ENCODE measurements at places on chromosomes 1 and 21.

GRCh38 chr1:116123837-116124533 lies 12.8 kb downstream of the MAB21L3 start:
- DNase-seq: no peak

- DNase-seq: no peak
These were observed 31.0 kb upstream of the ZBTB18 start for GRCh38 chr1:244019982-244020485.

DNA sequence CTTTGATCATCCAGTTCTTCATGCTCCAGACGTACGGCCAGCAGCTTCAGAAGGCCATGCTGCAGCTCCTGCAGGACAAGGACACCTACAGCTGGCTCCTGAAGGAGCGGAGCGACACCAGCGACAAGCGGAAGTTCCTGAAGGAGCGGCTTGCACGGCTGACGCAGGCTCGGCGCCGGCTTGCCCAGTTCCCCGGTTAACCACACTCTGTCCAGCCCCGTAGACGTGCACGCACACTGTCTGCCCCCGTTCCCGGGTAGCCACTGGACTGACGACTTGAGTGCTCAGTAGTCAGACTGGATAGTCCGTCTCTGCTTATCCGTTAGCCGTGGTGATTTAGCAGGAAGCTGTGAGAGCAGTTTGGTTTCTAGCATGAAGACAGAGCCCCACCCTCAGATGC lies 32.5 kb downstream of the MX1 start:
- no peak for DNase-seq

DNA sequence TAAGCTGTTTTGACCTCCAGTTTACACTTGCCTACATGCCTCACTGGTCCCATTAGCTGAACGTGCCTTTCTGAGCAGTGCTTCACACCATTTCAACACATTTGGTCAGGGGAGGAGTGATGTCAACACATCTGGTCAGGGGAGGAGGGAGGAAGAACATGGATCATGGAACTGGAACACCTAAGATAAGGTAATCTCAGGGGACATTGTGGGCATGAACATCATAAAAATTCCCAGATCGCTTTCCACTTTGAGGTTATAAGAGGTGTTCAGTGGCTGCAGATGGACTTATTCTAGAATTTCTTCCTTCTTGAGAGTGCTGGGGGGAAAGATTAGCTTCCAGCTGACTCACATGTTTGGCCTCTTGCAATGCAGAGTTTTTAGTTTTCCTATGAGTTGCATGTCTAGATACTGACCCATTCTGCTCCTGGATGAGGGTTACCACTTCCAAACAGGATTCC lies 2.0 kb downstream of the QSOX1 start:
- no peak for DNase-seq

DNA sequence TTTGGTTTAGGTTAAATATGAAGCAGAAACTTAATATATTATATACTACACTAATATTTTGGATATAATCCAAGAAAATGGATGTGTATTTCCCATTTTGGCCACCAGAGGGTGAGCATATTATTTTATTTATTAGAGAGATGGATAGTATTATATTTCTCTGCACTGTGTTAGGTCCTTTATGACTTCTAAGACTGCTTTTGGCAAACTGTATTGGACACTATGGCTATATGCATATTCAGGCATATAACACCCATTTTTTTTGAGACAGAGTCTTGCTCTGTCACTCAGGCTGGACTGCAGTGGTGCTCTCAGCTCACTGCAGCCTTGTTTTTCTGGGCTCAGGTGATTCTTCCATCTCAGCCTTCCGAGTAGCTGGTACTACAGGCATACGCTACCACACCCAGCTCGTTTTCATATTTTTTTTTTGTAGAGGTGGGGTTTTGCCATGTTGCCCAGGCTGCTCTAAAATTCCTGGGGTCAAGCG lies 17.8 kb upstream of the PGM1 start:
- no peak for DNase-seq

GRCh38 chr1:176177764-176178163 lies 29.3 kb downstream of the COP1 start:
- no peak for DNase-seq

DNA sequence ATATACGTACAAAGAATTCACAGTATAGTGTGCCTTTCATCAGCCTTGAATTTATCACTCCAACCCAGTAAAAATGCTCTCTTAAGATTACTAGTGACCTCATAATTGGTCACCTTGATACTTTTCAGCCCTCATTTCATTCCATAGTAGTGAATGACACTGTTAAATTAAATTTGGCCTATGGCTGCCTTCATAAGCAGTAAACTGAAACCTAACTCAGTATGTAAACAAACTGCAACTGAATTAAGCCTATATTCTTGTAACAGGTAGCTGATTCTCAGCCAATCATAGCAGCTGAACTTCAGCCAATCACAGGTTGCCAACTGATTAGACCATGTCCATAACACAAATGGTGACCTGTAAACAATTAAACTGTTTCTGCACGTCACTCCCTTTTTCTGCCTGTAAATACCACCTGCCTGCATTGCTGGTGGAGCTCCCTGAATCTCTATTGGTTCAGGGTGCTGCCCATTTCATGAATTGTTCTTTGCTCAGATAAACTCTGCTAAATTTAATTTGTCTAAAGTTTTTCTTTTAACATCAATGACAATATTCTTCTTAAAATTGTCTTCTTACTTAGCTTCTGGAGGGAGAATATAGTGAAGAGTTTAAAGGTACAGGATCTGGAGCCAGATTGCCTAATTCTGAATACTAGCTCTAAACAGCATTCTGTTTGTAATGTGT lies 24.0 kb upstream of the CAMSAP2 start:
- no peak for DNase-seq

DNA sequence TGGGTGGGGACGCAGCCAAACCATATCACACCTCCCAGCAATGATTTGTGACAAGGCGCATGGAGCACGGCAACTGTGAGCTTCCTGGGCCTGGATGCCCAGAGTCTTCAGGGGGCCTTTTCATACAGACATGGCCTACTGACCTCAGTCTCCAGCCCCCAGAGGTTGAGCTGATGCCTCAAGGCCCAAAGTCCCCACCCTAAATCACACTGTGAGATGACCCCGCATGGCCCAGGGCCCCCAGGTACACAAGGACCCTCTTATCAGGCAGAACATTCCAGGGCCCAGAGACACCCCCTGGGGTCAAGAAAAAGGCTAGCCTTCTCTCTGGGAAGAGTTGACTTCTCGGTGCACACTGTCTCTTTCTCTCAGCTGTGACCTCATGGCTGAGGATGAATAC lies 179.7 kb upstream of the C1orf174 start:
- DNase-seq: no peak

DNA sequence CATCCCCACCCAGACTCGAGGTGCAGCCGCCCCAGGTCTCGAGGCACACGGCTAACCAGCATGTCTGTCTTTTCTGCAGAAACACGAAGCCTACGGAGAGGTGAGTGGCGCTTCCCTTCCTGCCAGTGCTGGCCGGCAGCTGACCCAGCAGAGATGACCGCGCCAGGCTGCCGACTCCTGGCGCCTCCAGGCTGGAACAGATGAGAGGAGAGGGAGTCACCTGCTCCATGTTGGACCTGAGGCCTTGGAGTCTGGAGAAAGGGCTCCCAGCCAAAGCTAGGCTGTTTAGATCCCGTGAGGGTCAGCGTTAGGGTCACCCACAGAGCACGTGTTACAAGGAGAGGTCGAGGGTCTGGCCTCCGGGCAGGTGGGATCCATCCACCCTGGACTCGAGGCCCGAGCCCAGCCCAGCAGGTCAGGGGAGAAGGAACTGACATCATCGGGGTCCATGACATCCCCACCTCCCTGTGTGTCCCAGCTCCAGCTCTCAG lies 14.9 kb downstream of the COL6A2 start:
- DNase-seq: peak; percentile 32

- no peak for DNase-seq
These were observed 116.7 kb downstream of the DMRTB1 start for GRCh38 chr1:53575955-53576320.

GRCh38 chr1:169904834-169905233 lies 11.1 kb upstream of the SCYL3 start:
- DNase-seq: no peak

DNA sequence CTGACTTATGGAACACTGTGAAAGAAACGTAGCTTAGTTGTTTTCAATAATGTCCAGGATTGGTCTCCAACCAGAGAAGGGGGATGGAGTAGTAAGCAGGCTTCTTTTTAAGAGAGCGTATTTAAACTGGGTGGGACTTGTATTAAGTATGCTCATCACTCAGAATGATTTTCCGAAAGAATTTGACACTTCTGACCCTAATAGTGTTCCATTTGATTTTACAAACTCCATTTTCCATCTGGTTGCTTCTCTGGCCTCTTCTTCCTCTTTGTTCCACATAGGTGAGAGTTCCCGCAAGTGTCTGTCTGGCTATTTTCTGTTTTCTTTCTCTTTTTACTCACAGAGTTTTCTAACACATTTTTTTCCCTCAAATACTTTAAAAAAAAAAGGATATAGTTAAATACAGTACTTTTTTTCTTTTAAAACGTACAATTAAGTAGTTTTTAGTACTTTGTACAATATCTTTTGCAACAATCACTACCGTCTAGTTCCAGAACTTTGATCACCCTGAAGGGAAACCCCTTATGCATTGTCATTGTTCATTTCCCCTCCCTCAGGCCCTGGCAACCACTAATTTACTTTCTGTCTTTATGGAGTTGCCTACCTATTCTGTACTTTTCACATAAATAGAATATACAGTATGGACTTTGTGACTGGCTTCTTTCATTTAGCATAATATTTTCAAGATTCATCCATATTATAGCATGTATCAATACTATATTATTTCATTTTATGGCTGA lies 67.0 kb downstream of the RASAL2 start:
- no peak for DNase-seq

- DNase-seq: no peak
These were observed 104.6 kb downstream of the LYPLAL1 start for GRCh38 chr1:219278288-219278687.

DNA sequence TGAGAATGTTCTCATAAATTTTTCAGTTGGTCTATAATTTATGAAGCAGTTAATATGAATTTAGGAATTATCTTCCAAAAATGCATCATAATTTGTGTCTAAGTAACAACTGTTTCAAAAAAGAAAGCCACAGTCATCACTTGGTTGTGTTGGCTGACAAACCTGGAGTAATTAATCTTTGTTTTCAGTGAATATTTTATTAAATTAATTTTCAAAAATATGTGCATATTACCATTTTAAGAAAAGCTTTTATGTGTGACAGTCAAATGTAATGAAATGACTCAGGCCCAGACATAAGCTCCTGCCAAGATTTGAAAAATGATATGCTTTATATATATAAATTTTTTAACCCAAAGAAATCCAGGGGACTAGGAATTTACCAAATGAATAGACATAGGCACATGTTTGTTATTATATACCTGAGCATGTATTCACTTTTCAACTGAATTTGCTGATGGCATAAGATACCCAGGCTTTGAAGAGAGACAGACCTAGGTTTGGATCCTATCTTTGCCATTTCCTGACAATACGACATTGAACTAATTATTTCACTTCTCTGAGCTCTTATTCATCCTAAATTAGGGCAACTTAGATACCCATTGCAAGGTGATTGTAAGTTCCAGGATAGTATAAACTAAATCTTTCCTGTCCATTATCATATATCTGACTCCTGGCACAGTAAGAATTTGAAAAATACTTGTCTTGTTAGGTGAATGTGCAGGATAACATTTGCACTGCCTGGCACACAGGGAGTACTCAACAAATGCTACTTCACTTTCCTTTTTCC lies 729.5 kb upstream of the ADGRL2 start:
- no peak for DNase-seq

DNA sequence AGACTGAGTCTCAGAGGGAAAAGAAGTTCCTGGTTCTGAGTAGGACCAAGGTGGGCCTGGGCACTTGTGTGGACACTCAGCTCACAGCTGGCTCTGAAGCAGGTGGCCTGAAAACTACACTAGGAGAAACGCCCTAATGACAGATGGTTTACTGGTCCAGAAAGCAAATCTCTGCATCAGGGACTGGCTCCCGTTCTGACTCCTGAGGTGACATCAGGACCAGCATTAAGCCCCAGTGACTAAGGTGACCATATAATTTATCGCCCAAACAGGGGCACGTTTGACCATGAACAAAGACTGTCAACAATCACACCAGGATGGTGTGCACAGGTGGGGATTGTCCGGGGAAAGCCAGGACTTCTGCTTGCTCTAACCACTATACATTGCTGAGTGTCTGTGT lies 12.2 kb upstream of the CD34 start:
- no peak for DNase-seq

DNA sequence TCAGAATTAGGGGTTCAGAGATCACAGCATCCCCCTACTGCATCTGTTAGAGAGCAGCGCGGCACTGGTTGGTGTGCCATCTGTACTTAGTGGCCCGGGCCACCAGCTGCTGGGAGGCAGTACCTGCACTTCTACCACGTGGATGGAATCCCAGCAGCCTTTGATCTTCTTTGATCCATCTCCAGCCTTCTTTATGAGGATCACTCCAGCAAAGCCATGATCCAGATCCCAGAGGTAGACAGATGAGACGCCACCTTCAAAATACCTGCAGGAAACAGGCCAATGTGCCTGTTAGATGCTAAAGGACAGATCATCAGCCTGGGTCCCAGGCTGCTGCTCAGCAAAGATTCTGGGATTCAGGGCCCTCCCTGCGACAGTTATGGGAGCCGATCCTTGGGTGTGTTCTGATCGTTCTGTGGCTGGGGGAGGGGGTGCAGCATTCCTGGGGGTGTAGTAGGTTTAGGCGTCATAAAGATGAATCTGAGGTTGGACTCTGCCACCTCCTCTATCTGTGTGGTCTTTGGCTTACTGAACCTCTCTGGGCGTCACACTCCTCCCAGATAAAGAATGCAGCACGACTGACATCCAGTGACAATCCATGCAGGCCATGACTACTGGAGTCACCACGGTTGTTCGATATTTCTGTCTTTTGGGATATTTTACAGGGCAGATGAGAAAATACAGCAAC lies 45.3 kb downstream of the SLC66A1 start:
- no peak for DNase-seq

DNA sequence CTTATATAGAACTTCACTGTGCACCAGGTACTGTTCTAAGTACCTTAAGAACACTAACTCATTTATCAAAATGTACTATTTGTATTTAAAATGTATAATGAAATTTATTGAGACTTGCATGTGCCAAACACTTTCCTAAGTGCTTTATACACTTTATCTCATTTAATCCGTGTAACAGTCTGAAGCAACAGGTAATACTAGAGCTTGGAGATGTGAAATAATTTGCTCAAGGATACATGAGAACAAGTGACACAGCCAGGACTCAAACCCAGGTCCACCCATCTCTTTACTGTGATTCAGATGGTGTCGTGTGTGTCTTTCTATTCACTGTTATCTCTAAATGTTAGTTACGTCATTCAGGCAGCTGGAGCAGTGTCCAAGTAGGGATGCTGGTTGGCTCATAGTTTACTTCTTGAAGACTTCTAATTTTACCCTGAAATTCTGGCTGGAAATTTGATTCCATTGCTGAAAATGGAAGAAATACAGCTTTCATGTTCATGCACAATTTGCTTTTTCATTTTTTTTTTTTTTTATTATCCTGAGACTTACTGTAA lies 169.7 kb upstream of the UBE2U start:
- no peak for DNase-seq

Data from mesothelial cell of epicardium (in vitro differentiated cells).